WTC11 (cell line): ENCODE measurements at places on chromosomes 12 and 14.

DNA sequence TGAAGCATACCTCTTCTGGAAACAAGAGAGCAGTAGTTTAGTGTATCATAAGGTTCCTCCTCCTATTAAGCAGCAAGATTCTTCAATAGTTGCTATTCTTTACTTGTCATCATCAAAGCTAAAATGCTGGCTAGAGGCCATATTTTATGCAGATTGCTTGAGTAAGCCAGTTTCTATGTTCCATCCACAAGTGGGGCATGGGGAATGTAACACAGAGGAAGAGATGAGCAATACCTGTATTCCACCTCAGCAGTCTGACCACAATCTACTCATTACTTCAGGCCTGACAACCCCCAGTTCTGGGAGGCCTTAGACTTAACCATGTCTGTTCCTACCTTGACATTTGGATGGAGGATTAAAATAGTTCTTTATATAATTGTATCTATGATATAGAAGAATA is 423.6 kb downstream of the BTG1 start:
- no peak for DNase-seq

GRCh38 chr12:95790917-95791849 is 619 bp upstream of the NTN4 start:
- peak; percentile 42 for DNase-seq

GRCh38 chr14:33682760-33683159 is 268.1 kb downstream of the EGLN3 start:
- DNase-seq, result no peak

DNA sequence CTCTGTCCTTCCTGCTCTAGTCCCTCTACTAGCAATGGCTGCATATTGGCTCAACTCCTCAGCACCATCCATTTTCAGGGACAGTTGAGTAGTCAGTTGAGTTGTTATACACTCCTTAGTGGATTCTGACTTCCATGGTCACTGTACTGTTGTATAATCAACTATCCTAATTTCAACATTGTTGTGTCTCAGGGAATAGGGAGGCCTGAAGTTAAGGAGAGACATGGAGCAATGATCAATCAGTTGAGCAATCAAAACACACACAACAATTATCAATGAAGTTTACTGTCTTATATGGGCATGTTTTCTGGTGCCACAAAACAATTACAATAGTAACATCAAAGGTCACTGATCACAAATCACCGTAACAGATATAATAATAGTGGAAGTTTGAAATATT is 255.9 kb downstream of the KCNC2 start:
- no peak for DNase-seq

DNA sequence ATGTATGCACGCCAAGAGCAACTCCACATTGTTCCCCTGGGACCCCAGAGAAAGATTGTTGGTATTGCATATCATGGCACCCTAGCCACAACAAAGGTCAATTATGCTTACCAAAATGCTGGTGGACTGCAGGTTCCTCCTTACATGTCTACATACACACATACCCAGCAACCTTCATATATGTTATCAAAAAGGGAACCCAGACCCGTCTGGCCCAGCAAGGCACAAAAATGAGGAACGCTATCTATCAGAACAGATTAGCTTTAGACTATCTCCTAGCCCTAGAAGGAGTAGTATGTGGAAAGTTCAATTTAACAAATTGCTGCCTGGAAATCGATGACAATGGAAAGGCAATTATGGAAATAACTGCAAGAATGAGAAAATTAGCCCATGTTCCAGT is 61.5 kb downstream of the DHRS2 start:
- DNase-seq, result no peak

GRCh38 chr12:118102070-118102469 is 1.7 kb downstream of the VSIG10 start:
- no peak for DNase-seq

- DNase-seq, result no peak
Observed at GRCh38 chr14:28157887-28158791, 608.4 kb upstream of the FOXG1 start.

DNA sequence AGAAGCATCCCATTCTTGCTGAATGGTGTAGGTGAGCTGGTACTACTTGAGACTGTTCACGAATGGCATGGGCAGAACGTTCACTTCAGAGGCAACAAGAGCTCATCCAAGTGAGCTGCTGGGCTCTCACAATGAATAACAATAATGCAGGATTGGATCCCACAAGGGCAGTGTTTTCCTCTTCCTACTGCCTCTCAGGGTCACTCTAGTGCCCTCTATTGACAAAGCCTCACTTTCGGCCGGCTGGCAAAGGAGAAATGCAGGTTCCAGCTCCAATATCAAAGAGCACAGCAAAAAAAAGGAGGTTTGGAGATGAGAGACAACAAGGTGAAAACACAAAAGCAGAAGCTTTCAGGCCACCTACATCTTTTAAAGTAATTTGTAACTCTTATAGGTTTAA is 74.6 kb upstream of the MYF6 start:
- peak; percentile 70 for DNase-seq

DNA sequence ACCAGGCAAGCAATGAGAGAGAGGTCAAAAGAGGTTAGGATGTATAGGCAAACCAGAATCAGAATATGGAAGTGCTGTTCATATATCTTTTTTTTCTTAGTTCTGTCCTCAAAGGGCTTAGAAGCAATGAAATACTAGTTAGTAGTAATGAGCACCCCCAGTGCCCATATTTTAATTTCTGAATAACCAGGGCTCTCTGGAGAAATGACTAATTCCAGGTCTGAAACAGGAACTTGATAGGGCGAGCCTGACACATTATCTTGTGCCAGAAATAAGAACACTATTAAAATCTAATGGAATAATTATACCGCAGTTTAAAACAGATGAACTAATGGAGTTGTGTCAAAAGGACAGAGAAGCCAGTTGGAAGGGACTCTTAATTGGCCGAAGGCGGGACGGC is 30.9 kb downstream of the BICDL1 start:
- no peak for DNase-seq
